ENCODE measurements at places on chromosomes 4 and X.

GRCh38 chr4:102469806-102470205 is 31.4 kb upstream of the NFKB1 start:
- DNase-seq = no peak

GRCh38 chr4:62285026-62285425 is 1084.9 kb downstream of the ADGRL3 start:
- DNase-seq = no peak

DNA sequence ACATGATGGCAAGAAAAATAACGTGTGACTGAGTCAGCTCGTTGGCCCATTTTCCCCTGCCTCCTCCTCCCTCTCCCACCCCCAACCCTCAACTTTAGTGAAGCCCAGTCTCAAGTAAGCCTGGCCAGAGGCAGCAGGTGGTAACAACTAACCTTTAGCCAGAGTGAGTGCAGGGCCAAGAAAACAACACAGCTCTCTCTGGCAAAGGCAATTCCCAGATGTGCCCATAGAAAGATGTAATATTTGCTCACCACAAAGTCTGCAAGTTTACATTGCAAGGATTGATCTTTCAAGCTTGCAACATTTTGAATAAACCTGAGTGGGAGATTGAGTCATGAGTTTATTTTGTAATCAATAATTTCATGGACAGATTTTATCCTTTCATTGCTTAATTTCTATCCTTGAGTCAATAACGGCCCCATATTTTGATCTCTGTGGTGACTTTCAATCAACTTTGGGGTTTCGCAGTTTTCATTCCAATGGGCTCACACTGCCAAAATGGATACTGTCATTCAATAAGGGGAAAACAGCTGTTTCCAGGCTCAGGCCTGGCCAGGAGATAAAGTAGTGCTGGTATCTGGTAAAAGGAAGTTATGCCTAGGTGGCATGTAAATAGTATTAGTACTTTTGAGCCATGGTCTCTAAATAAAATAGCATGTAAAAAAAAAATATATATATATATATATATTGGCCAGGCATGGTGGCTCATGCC is 130.7 kb upstream of the TMEM164 start:
- no peak for DNase-seq

DNA sequence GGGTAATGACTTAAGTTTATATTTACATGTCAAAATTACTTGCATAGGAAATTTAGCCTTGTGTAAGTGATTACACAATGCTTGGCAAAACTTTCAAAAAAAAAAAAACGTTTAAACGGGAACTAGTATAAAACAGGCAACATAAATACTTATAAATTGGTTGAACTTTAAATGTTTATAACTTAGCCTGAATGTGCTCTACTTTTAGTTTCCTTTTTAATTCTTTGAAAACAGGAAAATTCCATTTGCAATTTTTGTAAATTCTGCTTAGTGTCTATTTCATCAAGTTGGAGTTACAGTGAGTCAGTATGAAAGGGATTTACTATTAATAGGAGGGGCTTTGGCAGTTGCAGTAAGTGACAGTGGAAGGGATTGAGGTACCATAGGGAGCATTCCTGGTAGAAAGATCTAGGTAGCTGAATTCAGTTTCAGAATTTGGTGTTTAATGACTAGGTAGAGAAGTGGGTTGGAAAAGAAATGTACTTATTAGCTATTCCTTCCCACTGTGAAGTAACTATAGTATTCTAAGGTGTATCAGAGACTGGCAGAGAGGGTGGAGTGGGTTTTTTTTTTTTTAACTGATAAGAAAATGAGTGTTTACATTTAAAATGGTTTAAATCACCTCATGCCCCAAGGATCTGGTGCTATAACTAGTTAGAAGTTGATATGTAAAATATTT is 2.8 kb downstream of the STAG2 start:
- no peak for DNase-seq

DNA sequence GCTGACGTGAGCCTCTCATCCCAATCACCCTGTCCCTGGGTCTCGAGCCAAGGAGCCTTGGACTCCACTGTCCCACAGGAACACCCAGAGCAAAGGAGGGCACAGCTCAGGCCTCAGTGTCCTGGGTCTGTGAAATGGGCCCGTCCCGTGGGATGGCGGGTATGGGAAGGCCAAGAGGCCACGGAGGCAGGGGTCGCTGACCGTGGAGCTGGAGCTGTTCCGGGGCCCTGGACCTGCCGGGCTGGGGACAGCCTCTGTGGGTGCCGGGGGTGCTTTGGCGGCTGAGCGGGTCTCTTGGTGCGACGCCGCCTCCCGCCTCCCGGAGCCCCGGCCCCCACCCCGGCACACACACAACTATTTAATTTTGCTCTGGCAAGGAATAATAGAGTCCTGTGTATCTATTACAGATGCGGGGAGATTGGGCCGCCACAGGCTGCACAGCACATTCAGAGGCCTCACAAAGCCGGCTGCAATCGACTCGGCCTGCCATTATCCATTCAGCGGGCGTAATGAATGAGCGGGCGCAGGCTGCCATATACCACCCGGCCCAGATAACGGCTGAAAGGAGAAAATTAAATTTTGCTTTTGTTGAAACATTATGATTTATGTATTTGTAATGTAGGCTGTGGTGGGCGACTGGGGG is 83.9 kb upstream of the NKX1-1 start:
- no peak for DNase-seq

- DNase-seq = no peak
Measured at GRCh38 chrX:13994536-13995080, 35.1 kb downstream of the GEMIN8 start.

DNA sequence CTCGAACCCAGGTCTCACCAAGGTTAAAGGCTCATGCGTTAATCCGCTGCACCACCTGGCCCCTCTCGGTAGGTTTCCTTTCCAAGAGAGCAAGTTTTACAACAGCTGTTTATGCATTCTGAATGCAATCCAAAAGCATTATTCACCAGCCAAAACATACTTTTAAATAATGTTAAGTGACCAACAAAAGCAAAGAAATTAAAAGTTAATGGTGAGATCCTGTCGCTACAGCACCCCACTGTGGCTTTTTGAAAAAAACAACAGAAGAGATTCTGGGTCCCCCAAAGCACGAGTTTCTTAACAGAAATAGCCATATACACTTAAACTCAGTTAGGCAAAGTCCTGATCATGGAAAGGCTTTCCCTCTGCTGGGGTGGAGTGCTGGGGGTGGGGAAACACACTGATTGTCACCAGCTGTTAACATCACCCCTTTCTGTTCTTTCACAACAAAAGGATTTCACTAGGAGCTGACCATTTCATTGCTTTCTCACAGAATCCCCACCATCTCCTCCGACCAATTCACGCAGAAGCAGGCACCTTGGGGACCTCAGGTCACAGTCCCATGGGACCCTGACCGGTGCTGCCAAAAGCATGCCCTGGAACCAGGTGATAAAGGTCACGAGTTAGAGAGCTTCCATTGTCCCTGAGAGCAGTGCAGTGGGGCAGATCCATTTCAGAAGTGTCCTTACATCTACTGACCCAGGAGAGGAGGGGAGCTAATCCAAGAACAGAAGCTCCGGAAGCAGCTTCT is 51.2 kb downstream of the ZNF827 start:
- no peak for DNase-seq

DNA sequence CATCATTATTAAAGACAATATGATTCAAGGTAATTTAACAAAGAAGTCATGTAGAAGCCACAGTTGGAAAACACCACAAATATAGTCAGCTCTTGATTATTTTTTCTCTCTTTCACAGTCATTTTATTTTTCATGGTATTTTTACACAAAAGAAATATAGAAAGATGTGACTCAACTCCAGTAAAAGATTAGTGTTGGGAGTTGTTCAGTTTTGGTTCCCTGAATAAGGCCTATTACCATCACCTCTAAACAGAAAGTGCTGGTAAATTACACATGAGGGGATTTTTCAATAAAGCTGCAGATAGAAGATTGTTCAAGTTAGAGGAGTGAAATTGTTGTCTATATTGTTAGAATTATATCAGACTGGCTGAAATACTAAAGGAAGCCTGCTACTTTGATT is 107.0 kb downstream of the DDIT4L start:
- DNase-seq = no peak

- DNase-seq = no peak
Measured at GRCh38 chr4:110953191-110953590, 330.3 kb upstream of the PITX2 start.

GRCh38 chr4:88291003-88291402 is 6.6 kb upstream of the PPM1K start:
- DNase-seq = no peak

- no peak for DNase-seq
Measured at GRCh38 chrX:1453395-1453783, 680 bp upstream of the ASMTL start.

GRCh38 chr4:108110450-108110849 is 58.3 kb downstream of the LEF1 start:
- DNase-seq = no peak

DNA sequence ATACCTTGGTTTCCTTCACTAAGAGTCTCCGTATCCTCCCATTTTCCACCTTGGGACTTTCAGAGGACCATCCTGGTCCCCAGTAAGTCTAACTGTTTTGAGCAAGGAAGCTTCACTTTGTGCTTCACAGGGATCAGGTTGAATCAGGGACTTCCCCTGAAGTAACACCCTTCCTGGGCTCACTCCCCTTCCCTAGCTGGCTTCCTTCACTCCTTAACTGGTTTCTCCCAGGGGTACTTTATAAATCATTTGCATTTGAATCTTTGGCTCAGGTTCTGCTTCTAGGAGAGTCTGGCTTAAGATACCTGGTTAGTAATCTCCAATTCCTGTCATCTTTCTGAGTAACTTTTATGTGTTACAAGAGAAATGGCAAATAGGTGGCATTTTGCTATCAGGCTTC is 24.5 kb upstream of the GRIA2 start:
- no peak for DNase-seq

DNA sequence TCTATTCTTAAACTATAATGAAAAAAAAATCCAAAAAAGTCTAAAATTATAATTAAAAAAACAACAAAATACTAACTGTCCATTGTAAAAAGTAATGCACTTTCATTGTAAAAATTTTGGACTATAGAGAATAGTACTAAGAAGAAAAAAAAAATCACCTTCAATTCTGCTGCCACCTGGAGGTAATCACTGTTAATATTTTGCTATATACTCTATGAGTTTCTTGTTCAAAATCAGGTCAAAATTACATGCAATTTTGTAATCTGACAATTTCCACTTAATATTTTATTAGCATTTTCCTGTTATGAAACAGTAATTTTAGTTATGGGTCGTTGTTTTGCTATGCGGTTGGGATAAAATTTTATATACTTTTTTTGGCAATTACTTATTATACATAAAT is 62.0 kb downstream of the HTT start:
- no peak for DNase-seq

DNA sequence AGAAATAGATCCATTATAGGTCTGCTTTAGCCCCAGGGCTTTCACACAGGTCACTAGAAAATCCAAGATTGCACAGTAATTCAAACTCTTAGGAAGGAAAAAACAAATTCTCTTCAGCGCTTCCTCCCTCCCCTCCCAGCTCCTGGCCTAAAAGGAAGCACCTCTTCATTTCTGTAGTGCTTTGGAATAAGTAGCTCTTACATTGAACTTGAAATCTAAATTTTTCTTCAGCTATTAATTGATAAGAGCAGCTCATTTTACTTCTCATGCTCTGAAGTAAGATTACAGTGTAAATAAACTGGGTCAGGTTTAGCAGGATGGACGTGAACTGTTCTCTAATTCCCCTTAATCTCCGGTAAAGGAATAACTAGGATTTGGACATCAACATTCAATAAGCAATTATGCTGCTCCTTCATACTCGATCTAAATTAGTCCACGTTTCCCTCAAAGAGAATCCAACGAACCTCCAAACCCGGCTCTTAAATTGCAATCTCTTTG is 10.9 kb upstream of the SEL1L3 start:
- DNase-seq = no peak

Data from GOT3 (cell line).